ENCODE measurements at places on chromosomes 4 and X. TPM values are rescaled to one million over a fixed set of nuclear protein-coding genes. Genes with fewer than 3 reads are reported as not detected.

GRCh38 chrX:133923548-133923947, 61.8 kb downstream of the GPC3 start:
- DNase-seq = no peak

GRCh38 chrX:100695302-100695701, 36.6 kb downstream of the SYTL4 start:
- no peak for DNase-seq

GRCh38 chr4:242121-242848, 63.0 kb downstream of the ZNF732 start:
- no peak for DNase-seq

DNA sequence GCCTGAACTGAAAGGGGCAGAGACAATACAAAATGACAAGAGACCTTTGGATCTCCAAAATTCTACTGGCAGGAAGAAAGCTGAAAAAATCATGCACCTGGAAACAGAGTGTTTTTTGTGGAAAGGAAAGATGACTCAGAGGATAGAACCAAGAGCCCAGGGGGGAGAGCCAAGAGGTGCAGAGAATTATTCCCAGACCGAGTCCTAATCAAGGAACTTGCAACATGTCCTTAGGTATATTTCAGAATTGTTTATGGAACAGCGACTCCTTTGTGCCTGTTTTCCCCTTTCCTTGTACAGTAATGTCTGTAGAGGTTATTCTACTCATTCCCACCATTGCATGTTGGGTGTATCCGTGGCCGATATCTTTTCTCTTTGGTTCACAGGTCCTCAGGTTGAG, 71.7 kb downstream of the YIPF6 start:
- no peak for DNase-seq

Gene DUSP21
- total RNA-seq = not detected

Gene CCKAR
- not detected for total RNA-seq

DNA sequence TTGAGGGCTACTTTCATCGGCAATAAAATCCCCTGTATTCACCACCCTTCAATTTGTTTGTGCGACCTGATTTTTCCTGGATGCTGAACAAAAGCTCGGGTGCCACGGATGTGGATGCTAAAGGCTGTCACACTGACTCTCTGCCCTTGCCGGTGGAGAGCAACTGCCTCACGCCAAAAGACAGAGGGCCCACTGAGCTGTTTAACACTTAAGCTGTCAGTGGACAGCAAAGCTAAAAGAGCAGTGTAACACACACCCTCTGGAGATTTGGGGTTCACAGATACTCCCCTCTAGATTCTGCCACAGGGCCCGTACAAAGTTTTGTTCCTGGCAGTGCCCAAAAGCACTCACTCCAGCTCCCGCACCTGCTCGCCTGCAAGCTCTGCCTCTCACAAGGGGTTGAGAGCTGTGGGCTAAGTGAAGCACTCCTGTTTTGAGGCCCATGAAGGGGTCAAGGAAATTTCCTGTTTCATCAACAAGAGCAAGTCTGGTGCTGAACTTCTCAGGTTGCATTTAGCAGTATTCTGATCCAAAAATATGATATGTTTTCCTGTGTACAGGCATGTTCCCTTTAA, 1571.9 kb downstream of the ADGRL3 start:
- DNase-seq = no peak

Gene TRAM1L1
- 5.9 TPM for total RNA-seq

GRCh38 chrX:7294483-7294882, 146.5 kb upstream of the PUDP start:
- no peak for DNase-seq

DNA sequence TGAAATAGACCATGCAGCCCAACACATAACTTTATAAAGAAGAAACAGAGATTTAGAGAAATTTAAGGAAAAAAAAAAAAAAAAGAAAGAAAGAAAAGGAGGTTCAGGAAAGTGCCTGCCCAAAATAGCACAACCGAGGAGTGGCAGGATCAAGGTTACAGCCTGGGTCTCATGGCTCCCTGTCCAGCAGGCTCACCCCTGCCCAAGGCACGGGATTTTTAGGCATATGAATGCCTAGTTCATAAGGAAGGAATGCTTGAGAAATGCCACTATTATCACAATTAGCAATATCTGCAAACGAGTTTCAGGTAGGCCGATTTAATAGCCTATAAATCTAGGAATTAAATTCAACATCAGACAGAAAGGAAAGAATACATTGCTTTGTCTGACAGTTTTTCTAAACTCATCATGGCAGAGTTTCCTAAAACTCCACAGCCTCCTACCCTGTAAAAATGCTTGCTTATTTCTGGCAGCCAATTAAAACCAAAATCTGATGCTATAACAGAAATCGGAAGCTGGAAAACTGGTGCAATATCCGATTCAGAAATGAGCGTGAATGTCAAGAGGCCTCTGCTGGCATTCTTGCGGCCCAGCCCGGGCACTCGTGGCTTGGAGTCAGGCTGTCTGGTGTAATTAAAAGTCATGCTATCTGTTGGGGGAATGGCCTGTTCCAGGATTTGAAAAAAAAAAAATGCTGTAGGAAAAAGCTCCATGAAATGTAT, 63.5 kb downstream of the GEMIN8 start:
- no peak for DNase-seq

GRCh38 chrX:154372612-154373022, 1.8 kb downstream of the FLNA start:
- DNase-seq = no peak

Gene ARHGAP10
- total RNA-seq = 126 TPM

DNA sequence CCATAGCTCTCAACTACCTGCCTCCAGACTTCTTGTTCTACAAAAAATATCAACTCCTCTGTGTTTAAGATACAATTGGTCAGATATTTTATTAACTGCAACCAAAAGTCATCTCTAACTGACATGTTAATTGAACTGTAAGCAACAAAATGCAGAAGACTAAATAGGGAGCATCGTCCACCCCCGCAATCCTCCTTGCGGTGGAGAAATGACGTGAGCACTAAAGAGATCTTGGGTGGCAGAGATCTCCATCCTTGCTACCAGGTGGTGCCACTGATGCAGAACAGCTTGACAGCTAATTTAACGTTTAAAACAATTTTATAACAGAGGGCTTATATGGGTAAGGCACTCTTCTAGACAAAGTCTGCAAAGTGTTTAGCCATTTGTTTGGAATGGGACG, 164.4 kb upstream of the FTHL17 start:
- DNase-seq = no peak

GRCh38 chrX:11187001-11187400, 75.9 kb downstream of the HCCS start:
- DNase-seq = no peak

Gene IKBKG
- total RNA-seq = 23.6 TPM

DNA sequence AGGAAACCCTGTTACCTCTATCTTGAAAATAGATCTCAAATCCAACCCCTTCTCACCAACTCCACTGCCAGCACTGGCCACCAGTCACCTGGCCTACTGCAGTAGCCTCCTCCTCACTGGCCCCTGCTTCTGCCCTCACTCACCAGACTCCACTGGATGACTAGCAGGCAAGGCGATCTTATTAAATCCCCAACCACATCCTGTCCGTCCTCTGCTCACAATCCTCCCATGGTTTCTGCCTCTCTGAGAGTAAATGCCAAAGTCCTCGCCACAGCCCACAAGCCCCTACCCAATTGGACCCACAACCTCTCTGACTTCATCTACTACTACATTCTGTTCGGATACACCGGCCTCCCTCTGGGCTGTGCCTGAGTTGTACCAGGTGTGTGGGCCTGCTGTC, 5.4 kb upstream of the PIM2 start:
- DNase-seq = no peak

Gene LINC00632
- 266 TPM for total RNA-seq

DNA sequence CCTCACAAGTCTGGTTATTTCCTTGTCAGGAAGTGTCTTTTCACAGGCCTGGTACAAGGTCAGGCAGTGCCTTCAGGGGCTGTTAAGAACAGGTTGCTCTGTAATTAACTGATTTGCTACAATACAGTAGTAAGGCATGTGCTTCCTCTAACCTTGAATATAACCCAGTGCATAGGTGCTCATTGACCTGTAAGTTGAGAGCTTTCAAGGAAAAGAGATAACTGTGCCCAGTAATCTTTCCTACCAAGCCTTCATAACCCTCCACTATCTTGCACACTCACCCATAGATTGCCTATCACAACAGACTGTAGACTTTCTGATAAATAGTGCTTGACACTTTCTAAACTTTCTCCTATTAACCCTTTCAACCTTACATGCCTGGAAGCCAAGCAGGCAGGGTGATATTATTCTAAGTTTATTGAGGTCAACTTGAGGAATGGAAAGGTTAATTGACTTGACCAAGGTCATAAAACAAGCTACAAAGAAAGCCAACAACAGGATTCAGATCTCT, 148.1 kb downstream of the PPARGC1A start:
- no peak for DNase-seq

DNA sequence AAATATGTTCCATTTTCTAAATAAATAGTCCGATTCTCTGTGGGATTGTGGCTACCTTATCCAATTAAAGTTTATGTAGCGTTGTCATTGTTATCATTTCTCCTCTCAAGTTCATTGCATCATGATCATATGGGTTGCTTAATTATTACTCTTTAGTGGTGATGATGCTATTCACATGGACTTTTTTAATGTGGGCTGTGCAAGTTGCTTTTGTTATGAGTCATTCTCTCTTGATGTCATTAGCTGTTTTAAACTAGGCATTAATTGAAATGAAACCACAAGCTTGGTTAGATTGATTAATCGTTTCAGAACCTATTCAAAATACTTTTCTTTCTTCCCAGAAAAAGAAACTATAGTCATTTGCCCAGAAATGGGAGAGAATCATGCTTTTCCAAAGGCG, 38.2 kb downstream of the NHS start:
- DNase-seq = no peak

Gene FATE1
- total RNA-seq = not detected

GRCh38 chrX:107542500-107542899, 85.8 kb upstream of the PRPS1 start:
- no peak for DNase-seq

Measured in osteocyte (in vitro differentiated cells).